ENCODE measurements at places on chromosomes 12 and 14.

DNA sequence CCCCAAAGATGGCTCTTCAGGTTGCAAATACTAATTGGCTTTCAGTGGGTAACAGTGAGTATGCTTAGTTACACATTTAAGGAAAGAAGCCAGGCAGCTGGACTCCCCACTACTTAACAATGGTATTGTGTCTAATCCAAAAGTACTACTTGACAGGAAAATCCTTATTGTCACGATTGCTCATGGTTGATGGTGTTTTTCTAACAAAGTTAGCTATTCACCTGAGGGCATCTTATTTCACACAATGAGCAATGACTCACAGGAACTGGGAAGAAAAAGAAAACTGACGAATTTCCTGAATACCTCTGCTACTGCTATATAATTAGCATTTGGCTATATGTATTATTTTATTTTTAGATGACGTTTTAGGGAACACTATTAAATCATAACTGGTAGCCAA lies 33.4 kb upstream of the ALG10 start:
- no peak for DNase-seq

- DNase-seq: no peak
Measured at GRCh38 chr12:5204271-5204670, 160.6 kb downstream of the KCNA5 start.

DNA sequence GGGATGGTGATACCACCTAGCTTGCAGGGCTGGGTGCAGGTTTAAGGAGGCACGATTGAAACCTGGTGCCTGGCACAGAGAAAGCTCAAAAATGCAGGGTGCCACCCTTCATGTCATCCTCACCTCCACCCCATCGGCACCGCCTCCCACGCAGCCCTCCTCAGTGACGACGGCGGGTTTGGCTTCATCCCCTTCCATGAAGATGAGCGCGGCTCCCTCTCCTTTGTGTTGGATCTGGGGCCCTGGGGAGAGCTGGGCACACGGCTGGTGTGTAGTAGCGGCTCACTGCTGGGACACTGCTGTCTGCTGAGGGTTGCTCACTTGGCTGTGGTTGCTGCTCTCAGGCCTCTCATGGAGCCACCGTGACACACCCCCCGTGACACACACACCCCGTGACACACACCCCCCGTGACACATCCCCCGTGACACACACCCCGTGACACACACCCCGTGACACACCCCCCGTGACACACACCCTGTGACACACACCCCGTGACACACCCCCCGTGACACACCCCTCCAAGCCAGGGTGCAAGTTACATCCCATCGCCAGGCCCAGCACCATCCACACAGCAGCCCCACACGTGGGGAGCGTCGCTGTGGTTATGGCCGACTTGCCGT lies 42.9 kb upstream of the FZD10 start:
- DNase-seq: no peak

DNA sequence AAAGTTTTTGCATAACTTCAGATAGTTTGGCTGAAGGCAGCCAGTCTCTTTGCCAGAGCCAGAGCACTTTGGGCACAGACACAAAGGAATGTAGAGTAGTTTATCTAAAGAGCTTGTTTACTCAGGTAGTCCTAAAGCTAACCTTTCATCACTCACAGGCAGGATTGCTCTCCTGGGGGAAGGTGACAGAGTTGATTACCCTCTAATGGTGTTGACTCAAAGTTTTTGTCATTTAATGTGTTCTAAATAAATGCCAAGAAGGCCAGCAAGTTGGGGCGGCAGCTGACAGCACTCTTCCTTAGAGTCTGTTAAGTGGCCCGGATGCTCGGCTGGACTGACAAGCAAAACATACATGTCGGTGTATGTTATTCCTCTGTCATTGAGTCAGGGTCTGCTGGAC lies 9.3 kb upstream of the TAS2R46 start:
- DNase-seq: no peak

DNA sequence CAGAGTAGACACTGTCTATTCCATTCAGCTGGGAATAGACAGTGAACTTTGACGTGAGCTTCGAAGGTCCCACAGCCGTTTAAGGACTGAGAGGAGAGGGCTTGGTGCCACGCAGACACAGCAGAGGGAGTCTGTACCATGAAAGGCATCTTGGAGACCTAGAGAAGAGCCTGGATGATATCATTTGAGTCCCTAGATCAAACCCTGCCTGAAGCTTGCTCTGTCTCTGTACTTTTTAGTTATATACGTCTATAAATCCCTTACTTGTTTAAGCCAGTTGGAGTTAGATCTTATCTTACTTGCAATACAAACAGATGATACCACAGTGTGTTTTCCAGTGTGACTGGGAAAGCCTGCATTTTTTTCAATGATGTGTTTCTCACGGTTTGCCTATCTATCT lies 128.9 kb upstream of the RTL1 start:
- DNase-seq: no peak

DNA sequence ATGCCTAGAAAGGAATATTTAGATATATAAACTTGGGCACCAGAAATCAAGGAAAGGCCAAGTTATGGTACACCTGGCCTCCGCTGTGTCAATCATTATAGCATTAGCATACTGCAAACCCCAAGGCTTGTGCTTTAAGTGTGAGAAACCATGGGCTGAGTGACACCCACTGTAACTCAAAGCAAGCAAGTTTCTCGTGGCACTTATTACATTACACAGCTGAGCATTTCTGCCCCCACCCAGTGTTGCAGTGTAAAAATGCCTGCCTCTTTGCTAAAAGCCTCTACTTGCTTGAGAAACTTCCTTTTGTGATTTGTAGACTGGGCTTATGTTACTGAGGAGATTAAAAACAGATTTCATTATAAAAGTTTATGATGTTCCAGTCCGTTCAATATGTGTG lies 122.0 kb downstream of the TGFB3 start:
- no peak for DNase-seq

GRCh38 chr12:121590476-121591143 lies 9.8 kb upstream of the KDM2B start:
- DNase-seq: peak; percentile 74

DNA sequence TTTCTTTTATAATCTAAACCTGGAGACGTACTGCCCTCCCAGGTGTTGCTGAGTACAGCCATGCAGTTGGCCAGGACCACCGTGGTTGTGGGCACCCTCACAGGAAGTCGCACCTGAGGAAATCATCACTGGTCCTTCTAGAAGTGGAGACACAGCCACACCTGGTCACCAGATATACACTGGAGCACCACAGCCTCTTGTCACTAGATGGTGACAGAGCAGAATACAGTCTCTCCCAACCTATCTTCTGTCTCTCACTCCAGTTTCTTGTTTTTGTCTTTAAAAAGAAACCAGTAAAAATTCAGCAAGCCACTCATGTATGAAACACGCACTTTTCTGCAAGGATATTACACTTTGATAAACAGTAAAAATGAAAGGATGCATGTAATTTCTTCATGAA lies 43.1 kb upstream of the GPHB5 start:
- DNase-seq: no peak

- no peak for DNase-seq
Measured at GRCh38 chr12:14514154-14514842, 53.4 kb downstream of the PLBD1 start.

GRCh38 chr14:64566651-64567122 lies 16.9 kb downstream of the PPP1R36 start:
- DNase-seq: no peak

- DNase-seq: no peak
Measured at GRCh38 chr14:73788701-73789551, 62.7 kb upstream of the PTGR2 start.

- no peak for DNase-seq
Measured at GRCh38 chr14:76828339-76829012, 2.3 kb downstream of the LRRC74A start.

GRCh38 chr14:61659582-61659981 lies 35.7 kb upstream of the HIF1A start:
- DNase-seq: no peak

GRCh38 chr12:2064071-2064507 lies 11.3 kb downstream of the CACNA1C start:
- DNase-seq: peak; percentile 27

DNA sequence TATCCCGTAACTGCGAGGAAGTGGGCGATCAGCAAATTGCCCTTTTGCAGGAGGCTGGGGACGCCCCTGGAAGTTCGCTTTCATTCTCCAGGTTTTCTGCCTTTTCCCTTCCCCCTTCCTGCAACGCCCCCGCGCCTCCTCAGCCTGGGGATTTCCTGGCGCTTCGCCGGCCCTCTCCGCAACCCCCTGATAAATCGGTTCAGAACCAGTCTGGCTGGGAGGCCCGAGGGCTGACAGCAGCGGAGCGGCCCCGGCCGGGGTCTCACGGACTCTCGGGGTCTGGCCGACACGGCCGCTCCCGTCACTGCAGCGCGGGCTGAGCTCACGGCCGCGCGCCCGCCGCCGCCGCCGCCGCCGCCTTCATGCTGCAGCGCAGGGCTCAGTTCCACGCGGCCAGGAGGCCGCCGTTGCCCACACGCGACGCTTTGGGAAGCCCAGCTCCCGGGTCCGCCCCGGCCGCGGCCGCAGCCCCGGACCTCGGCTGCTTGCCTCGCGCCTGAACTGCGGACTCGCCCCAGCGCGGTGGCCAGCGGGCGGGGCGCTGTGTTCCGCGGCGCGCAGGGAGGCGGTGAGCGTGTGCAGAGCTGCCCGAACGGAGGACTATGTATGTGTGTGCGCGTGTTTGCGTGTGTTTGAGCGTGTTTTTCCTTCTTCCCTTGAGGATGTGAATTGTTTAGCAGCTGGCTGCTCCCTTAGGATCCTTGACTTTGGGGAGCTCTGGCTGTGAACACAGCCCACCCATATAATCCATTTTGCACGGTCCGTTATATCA lies at the start of gene LRFN5:
Gene LRFN5 (plus strand): TSS at position 345 of the 772 bp plus-strand sequence.
- peak; percentile 24 for DNase-seq

- no peak for DNase-seq
Measured at GRCh38 chr12:56928262-56928661, 5.9 kb downstream of the SDR9C7 start.

- DNase-seq: no peak
Measured at GRCh38 chr14:105347587-105347968, 33.0 kb downstream of the PACS2 start.

DNA sequence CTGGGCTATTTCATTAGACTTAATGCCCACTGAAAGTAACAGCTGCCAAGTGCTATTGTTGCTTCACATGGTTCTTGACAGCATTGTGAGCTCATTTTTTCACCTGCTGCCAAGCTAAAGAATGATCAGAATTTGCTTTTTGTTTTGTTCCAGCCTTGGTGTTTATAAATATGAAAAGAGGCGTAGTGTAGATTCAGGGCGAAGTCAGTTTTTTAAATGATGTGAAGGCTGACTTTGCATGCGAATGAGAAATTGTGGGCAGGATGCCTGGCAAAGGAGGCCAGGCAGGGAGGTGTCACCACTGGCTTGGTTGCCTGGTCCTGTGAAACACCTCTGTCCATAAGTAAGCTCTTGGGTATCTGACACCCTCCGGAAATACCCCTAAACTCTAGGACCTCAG lies 93.3 kb upstream of the NAP1L1 start:
- DNase-seq: no peak

- DNase-seq: no peak
Measured at GRCh38 chr12:11540156-11540555, 109.3 kb upstream of the ETV6 start.

DNA sequence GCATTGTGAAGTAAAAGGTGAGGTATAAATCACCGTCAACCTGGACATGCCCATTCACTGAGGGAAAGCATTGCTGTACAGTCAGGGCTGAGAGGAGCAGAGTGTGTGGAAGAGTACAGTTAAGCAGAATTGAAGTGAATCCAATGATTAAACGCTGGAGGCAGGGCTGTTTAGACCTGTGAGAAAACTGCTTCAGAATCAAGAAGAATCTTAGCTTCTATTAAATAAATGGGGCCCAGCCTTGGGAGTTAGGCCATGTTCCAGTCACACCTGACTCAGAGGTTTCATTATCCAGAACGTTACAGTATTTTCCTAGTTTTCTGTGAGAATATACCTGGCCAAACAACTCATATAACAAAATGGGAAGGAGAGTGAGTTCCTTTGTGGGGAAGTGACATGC lies 86.9 kb downstream of the ATP23 start:
- DNase-seq: no peak

DNA sequence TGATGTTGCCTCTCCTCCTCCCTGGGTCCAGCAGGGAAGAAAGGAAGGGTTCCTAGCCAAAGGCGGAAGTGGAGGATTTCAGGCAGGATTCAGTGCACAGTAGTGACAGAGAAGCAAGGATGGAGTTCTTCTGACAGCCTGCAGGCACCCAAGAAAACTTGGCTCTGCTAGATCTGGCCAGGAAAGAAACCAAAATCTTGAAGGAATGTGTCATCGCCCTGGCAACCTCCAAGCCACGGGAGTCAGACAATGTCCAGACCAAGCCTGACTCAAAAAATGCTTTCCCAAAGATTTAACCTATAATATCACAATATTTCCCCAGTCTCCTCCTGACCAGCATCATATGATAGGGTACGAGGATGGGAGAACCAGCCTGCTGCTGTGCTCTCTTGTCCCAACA lies 22.8 kb upstream of the DHRS4 start:
- no peak for DNase-seq

- no peak for DNase-seq
Measured at GRCh38 chr14:85546390-85546789, 16.4 kb downstream of the FLRT2 start.

DNA sequence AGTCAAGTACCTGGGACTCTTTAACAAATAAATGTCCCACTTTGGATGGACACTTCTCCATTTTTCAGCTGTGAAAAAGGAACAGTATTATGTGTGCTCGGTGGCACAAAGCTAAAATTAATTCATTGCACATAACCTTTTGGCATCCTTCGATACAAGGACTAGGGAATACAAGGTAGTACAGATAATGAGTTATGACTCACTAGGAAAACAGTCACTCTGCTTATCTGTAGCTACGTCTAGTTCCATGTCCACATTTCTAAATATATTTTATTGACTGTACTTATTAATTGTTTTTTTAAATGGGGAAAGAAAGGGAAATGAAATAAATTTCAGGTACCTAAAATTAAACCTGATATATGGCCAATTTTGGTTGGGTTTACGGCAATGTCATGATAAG lies 35.2 kb upstream of the RIC8B start:
- DNase-seq: no peak

DNA sequence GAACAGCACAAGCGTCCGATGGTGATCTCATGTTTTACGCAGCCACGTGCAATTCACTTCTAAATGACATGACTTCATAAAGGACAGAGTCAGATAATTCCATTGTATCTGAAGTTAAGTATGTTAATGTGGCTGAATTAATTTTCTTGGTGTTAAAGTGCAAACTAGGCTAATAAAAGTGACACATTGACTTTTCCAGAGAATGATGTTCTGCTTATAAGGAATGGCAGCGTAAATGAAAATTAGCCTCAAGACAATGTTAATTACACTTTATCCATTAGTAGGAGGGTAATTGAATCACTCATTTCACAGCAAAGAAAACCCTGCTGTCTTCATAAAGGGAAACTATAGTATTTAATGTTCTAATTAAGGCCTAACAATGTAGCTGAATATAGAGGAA lies 426.5 kb downstream of the GLT1D1 start:
- DNase-seq: no peak

GRCh38 chr12:3002646-3003045 lies 43.4 kb downstream of the TEAD4 start:
- no peak for DNase-seq

DNA sequence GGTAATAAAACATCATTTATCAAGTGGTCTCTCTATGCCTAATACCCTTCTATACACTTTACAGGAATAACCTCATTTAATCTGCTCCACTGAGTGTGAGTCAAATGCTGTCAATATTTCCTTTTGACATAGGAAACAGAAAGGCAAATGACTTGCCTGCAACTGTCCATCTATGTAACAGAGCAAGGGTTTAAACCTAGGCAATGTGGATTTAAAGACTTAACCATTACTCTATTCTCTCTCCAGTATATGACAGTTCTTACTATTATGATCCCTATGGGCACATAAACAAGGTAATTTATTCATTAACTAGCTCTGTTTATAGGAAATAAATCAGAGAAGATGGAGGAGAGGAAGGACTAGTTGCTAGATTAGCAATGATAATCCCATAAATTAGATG lies 70.6 kb downstream of the FSCB start:
- no peak for DNase-seq

Data from activated T-cell treated with anti-CD3 and anti-CD28 coated beads, Interleukin-2, amount 50 U/mL, for 48 hours (primary cell).